ENCODE measurements at places on chromosomes 5 and 9.

DNA sequence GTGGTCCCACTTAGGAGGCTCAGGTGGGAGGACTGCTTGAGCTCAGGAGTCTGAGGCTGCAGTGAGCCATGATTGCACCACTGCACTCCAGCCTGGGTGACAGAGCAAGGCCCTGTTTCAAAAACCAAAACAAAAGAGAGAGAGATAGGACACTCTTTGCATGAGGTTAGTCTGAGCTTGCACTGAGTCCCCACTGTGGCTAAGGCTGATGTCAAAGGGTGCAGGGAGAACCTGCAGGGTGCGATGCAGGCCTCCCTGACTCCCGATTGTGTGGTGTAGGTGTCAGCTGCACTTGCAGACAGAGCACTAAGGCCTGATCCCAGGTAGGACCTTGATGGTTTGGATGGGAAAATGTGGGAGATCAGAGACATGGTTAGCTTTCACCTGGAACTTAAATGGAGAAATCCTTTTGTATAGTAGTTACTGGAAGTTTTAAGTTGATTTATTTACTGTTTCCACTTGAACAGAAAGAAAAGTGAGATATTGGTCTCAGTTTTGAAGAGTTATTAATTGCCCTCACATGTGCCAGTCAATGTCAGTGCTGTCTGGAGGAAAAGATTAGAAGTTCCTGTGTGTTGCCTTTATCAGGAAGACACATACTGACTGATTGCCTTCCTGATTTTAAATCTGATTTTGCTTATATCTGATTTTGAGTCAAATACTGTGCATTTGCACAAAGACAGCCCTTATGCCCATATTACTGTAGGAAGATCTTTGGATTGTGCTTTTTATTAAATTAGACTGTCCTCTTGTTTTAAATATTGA, 260.0 kb downstream of the MAST4 start:
- DNase-seq: no peak

- DNase-seq: no peak
Observed at GRCh38 chr5:37247036-37247435, 2.1 kb downstream of the CPLANE1 start.

DNA sequence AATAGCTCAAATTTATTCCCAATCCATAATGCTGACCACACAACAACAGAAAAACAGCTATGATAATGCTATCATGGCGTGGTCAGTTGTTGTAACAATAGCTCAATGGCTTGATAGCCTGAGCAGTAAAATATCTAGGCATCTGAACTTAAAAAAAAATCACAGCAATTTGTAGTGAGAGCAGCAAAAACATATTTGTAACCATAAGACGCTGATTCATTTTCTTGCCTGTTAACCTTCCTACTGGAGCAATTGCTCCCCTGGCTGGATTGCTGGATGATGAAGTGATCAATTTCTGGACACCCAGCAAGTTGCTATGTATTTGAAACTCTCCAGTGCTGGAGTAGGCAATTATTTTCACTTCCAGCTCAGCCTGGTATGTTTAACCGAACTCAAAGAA, 115.1 kb downstream of the PCSK1 start:
- DNase-seq: no peak

DNA sequence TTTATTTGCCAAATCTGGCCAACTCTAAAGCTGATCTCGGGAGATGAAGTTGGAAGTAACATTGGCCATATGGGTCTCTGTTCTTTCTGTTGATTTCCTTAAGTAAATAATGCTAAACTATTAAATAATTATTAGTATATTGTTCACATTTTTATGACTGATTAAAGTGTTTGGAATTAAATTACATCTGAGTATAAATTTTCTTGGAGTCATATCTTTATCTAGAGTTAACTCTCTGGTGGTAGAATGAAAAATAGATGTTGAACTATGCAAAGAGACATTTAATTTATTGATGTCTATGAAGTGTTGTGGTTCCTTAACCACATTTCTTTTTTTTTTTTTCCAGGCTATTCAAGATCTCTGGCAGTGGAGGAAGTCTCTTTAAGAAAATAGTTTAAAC, 9.3 kb upstream of the FGF18 start:
- no peak for DNase-seq

- no peak for DNase-seq
Observed at GRCh38 chr9:37217161-37217560, 96.8 kb downstream of the ZCCHC7 start.

DNA sequence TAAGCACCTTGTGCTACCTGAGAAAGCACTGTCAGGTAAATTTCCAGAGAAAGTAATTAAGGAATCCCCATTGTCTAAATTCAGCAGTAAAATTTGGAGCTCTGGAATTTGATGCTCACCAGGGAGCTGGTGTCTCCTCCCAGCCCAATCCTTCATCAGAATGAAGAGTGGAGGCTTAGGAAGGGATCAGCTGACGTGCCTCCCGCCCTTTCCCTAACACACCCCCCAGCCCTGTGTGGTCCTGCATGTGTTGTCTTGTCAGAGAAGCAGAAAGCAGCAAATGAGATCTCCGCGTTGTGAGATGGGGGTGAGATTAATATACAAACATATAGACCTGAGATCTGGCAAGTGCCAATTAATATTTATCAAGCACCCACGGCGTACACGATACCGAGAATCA, 26.9 kb upstream of the BARHL1 start:
- DNase-seq: no peak

DNA sequence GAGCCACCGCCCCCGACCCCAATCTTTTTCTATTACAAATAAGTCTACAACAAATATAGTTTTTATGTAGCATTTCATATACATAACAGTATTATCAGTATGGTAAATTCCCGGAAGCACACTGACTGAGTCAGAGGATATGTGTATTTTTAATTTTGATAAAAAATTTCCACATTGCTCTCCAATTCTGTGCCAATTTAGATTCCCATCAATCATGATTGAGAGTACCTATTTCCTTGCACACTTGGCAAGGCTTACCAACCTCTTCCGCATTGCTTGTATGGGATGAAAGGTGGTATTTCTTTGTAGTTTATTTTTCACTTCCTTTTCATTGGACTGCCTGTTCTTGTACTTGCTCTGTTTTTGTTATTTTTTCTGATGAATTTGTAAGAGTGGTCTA, 204.6 kb downstream of the RFX3 start:
- DNase-seq: no peak
